CMK (cell line): ENCODE measurements at places on chromosomes 5 and 9.

DNA sequence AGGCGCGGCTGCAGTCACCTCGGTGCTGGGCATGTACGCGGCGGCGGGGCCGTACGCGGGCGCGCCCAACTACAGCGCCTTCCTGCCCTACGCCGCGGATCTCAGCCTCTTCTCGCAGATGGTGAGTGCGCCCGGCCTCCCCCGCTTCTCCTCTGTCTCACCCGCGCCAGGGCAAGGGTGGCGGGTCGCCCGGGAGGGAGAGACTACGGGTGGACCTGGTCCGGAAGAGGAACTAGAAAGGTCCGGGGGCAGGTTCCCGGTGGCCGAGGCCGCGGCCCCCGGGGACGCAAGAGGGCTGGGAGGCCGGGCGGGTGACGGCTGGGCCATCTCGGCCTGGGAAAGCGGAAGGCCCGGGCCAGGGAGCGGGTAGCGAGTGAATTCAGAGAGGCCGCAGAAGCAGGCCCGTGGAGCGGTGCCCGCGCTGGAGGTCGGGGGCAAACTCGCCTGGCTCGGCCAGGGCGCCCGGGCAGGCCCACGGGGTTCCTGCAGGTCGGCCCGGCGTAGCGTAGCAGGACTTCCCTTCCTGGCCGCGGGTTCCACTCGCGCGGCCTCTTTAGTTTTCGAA, 711 bp downstream of the IRX1 start:
- peak; percentile 59 for DNase-seq

DNA sequence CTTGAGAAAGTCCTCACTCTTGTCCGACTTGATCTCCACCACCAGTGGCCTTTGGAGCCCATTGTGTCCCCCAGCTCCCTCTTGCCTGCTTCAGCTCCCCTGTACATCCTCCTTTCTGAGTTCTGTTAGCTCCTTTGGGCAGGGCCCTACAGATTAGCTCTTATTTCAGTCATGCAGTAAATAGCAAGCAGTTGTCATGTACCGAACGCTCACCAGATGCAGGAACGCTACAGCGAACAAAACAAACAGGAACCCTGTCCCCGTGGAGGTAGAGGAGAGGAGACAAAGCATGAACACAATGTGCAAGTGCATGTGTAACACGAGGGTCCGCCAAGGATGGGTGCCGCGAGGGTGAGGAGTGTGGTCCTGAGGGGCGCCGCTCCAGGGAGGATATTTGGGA, 111.3 kb downstream of the PDZD2 start:
- no peak for DNase-seq

- DNase-seq: no peak
These were observed 339.6 kb downstream of the TRIM36 start for GRCh38 chr5:114830114-114830513.

DNA sequence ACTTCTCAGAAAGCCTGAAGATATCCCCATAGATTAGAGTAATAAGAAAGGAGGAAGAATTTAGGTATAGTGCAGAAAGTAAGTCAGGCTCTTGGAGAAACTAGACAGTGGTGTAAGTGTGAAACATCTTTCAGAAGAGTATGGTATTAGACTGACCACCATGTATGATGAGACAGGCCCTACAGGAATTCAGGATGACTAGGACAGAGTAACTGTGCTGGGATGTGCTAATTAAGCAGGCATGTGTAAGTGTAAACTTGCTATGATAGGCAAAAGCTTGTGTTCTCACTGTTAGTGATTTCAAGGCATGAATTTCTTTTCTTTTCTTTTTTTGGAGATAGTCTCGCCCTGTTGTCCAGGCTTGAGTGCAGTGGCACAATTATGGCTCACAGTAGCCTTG, 70.8 kb downstream of the RAB24 start:
- DNase-seq: no peak

DNA sequence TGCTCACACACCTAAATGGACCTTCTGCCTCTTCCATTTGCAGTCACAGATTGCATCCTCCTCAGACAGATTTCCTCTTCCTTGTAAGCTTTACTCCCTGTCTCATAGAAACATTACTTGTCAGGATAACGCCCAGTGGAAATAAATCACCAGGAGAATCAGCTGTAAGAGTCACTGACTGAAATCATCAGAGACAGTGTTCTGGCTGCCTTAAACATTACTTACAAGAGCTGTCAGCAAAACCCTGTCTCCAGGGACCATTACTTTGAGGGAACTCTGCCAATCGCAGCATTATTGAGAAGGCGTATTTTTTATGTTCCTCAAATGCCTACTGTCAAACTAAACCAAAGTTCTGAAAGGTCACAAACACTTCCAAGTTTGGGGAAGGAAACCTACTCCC, 5.9 kb downstream of the DPYSL3 start:
- DNase-seq: no peak

DNA sequence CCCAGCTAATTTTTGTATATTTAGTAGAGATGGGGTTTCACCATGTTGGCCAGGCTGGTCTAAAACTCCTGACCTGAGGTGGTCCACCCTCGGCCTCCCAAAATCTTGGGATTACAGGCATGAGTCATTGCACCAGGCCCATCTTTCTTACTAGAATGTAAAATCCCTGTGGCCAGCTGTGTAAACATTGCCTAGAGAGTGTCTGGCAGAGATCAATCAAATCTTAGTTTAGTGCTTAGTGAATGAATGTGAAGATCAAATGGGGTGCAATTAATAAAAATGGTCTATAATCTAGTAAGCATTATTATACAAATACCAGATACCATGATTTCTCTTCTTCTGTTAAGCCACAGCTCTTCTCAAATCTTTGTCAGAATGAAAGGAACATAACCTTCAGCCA, 289.9 kb downstream of the KCTD16 start:
- no peak for DNase-seq

DNA sequence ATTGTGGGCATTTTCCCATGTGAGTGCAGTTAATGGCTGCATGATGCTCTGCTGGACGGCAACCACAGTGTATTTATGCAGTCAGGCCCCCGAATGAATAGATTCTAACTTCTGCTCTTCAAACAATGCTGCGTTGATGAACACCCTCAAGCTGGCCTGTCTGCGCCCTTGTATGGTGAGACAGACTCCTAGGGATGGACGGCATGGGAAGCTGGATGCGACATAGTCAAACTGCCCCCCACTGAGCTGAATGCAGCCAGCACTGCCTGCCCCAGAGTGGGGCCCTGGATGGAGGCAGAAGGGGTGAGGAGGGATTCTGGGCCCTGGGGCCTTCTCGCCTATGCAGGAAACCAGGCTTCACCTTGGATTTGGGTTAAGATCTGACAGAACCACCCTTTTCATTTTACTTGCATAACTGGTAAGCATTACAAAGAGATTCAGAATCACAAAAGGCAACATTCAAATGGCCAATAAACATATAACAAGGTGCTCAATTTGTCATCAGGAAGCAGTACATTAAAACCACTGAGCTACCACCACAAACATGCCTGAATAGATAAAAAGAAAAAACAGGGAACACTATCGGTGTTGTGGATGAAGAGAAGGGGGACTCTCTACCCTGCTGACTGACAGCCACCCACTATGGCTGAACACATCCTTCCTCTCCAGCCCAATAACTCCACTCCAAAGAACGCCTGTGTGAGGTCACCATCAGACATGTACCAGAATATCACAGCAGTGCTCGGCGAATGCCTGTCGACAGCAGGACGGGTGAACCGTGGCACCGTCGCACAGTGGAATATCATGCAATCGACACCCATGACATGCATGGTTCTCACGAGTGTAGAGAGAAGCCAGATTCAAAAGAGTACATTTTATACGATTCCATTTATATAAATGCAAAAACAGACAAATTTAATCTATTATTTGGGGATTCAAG, 79.1 kb downstream of the RAPGEF1 start:
- DNase-seq: no peak

- no peak for DNase-seq
These were observed 3.5 kb upstream of the PRDM12 start for GRCh38 chr9:130660683-130661450.

GRCh38 chr9:95595721-95596295, 79.0 kb upstream of the PTCH1 start:
- no peak for DNase-seq

DNA sequence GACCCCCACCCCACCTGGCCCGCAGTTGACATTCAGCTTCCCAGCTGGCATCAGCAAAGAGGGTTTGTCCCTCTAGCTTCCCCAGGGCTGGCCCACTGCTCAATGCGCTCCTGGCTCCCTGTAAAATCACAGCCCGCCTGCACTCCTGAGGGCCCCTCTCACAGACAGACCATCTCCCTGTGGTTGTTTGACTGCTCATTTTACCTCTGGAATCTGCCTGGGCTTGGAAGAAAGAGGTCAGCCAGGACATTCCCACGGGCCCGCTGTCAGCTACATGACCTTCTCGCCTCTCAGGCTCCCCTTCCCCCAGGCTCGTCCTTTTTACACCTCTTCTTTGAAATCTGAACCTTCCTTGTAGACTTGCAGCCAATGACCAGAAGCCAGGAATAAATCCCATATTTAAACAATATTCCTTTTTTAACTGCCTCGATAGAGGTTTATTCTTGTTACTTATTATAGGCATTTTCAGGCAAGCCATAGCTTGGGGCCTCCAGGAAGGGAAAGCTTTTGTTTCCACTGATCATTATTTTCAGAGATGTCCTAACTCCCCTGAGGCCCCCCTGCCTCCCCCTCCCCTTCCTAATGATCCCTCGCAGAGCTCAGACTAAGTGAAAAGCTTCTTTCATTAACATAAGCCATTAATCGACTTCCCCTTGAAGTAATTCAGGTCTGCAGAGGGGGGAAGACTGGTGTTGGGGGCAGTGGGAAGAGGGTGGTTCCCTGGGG, 76.3 kb upstream of the IQGAP2 start:
- no peak for DNase-seq

DNA sequence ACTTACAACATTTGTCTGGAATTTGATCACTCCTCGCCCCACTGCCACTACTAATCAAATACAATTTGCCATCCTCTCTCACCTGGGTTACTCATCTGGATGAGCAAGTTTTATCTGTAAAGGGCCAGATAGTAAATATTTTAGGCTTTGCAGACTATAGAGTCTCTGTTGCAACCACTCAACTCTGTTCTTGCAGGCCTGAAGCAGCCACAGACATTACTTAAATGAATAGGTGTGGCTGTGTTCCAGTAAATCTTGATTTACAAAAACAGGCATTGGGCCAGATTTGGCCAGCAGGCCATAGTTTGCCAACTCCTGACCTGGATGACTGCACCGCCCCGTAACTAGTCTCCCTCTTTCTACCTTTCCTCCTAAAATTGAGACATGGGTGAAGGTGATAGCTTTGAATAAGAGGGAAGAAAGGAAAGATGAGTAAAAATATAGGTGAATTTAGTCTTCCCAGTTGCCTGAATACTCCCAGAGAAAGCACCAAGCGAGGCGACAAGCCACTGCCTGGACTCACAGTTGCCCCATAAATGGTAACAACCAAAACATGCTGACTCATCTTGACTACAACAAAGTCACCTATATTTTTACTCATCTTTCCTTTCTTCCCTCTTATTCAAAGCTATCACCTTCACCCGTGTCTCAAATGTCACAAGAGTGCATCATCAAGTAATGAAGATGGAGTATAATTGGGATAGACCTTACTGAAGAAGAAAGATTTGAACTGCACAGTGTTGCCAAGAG, 32.5 kb upstream of the SCAMP1 start:
- no peak for DNase-seq

GRCh38 chr9:76415731-76416130, 21.5 kb upstream of the RFK start:
- no peak for DNase-seq

GRCh38 chr5:74056789-74057164, 430.8 kb downstream of the ARHGEF28 start:
- no peak for DNase-seq
